ENCODE measurements at places on chromosomes 6 and 20.

DNA sequence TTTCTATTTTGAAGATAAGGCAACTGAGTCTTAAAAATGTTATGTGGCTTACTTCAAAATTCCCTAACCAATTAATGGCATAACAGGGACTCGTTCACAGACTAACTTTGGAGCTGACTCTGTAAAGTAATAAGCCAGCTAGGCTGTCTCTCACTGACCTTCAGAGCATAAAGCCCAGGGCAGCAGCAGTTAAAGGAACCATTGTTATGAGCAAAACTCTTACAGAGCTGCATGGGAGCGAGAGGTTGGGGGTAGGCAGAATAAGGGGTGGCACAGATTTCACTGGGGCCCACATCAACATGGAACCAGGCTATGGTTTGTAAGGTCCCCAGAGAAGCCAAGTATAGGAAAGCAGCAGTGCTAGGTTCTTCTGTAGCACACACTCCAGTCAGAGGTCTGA, 637.8 kb downstream of the RFPL4B start:
- no peak for DNase-seq

DNA sequence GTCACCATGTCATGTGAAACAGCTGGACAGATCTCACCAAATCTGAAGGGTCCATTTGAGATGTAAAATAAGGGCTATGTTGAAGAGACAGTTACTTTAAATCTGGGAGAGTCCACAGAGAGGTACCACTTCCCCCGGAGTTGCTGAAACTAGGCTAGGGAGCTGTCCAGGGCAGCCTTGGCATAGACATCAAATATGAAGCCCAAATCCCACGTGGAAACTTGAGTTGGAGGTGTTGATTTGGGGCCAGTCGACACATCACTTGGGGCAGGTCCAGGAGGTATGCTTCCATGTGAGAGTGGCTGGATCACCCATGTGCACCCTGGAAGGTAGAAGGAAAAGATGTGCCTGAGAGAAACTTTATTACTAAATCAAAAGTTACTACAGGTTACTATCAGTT, 12.0 kb upstream of the SERPINB9 start:
- no peak for DNase-seq

GRCh38 chr6:34908194-34908593, 19.1 kb downstream of the ANKS1A start:
- DNase-seq: no peak

- no peak for DNase-seq
Observed at GRCh38 chr6:54244430-54244829, 63.8 kb upstream of the TINAG start.
